Activated CD4-positive, alpha-beta T cell treated with anti-CD3 and anti-CD28 coated beads, Interleukin-2, amount 10 ng/mL, durations not matched to agents 7 days and 5 days (primary cell): ENCODE measurements at places on chromosomes 7 and 10. TPM values are rescaled to one million over a fixed set of nuclear protein-coding genes. Genes with fewer than 3 reads are reported as not detected.

GRCh38 chr10:29420744-29421143 is 131.9 kb downstream of the LYZL1 start:
- no peak overlapping the region for H3K27ac ChIP-seq
- H3K4me1 ChIP-seq: no peaks in the 10 kb centered on the region
- no peak for DNase-seq
- no peaks in the 10 kb centered on the region for H3K27me3 ChIP-seq
- H3K4me3 ChIP-seq: no peak overlapping the region

Gene TMEM184A
- not detected for total RNA-seq

- no peak for DNase-seq
- H3K4me3 ChIP-seq: no peak overlapping the region
- H3K36me3 ChIP-seq: no peaks in the 10 kb centered on the region
- H3K27ac ChIP-seq: no peak overlapping the region
- no peaks in the 10 kb centered on the region for H3K27me3 ChIP-seq
These were observed 99.7 kb upstream of the CCDC6 start for GRCh38 chr10:60006062-60006461.

DNA sequence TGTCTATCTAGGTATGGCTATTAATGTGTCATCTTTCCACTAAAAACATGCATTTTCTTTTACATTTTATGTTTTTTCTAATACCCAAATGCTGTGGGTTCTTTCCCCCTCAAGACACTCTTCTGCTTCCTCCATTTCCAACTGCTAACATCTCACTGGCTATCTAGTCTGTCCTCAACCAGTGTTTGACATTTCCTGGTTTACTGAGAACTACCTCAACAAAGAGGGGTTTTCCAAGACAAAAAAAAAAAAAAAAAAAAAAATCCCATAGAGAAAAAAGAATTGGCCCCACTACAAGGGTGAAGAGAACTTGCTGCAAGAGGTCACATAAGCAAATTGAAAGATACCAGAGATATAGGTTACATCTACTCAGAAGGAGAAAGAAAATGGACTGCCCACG is 359.7 kb downstream of the CRPPA start:
- no peak for DNase-seq
- H3K4me1 ChIP-seq: no peaks in the 10 kb centered on the region
- H3K27ac ChIP-seq: no peak overlapping the region
- no peak overlapping the region for H3K4me3 ChIP-seq
- no peaks in the 10 kb centered on the region for H3K27me3 ChIP-seq
- H3K36me3 ChIP-seq: no peaks in the 10 kb centered on the region

- peaks cover 28% of the 10 kb centered on the region for H3K27me3 ChIP-seq
- H3K4me3 ChIP-seq: peak overlapping the region; percentile 78
- DNase-seq: peak; percentile 46
These were observed 121.6 kb upstream of the ZNF92 start for GRCh38 chr7:65251851-65252620.

- H3K27ac ChIP-seq: peak overlapping the region; percentile 86
- peaks cover 4% of the 10 kb centered on the region for H3K36me3 ChIP-seq
- H3K27me3 ChIP-seq: peaks cover 60% of the 10 kb centered on the region
- peak; percentile 25 for DNase-seq
These were observed 677 bp downstream of the SKAP2 start for GRCh38 chr7:26863518-26864308.

DNA sequence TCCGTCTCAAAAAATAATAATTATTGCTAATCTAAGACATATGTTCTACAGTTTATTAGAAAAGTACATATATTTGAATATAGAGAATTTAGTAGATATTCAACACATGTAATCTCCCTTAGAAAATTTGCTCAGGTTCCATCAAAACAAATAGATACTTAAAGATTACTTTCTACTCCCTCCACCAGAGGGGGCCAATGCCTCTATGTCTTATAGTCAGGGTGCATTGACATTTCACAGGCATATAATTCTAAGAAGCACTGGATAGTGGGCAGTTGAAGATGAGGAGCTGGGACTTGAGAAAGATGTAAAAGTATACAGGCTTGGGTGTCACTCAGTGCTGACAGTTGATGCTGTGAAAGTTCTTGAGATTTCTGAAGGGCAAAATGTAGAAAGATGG is 301.6 kb upstream of the HPS1 start:
- DNase-seq: peak; percentile 24
- H3K27me3 ChIP-seq: no peaks in the 10 kb centered on the region
- H3K27ac ChIP-seq: no peak overlapping the region
- no peaks in the 10 kb centered on the region for H3K36me3 ChIP-seq
- H3K4me3 ChIP-seq: no peak overlapping the region

Gene ACTL6B
- not detected for total RNA-seq

GRCh38 chr7:46352004-46352954 is 431.2 kb upstream of the IGFBP3 start:
- no peak overlapping the region for H3K4me3 ChIP-seq
- no peaks in the 10 kb centered on the region for H3K27me3 ChIP-seq
- peak; percentile 6 for DNase-seq
- H3K27ac ChIP-seq: no peak overlapping the region
- no peaks in the 10 kb centered on the region for H3K36me3 ChIP-seq
- no peaks in the 10 kb centered on the region for H3K4me1 ChIP-seq

GRCh38 chr10:24238519-24239247 is 29.7 kb downstream of the KIAA1217 start:
- no peaks in the 10 kb centered on the region for H3K4me1 ChIP-seq
- no peak overlapping the region for H3K4me3 ChIP-seq
- peaks cover 17% of the 10 kb centered on the region for H3K27me3 ChIP-seq
- no peaks in the 10 kb centered on the region for H3K36me3 ChIP-seq

DNA sequence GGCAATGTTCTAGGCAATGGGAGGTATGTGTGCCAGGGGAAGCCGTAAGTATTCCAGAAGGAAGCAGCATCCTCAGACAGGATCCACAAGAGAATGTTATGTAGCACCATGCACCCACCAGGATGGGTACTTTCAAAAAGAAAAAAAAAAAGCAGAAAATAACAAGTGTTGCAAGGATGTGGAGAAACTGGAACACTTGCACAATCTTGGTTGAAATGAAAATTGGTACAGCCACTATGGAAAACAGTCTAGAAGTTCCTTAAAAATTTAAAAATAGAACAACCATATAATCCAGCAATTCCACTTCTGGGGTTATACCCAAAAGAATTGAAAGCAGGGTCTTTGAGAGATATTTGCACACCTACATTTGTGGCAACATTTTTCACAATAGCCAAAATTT is 20.2 kb downstream of the C10orf71 start:
- no peaks in the 10 kb centered on the region for H3K36me3 ChIP-seq
- peaks cover 3% of the 10 kb centered on the region for H3K4me1 ChIP-seq
- no peak overlapping the region for H3K27ac ChIP-seq

GRCh38 chr10:12042409-12042796 is 206 bp downstream of the UPF2 start:
- peaks cover 12% of the 10 kb centered on the region for H3K36me3 ChIP-seq
- H3K27me3 ChIP-seq: no peaks in the 10 kb centered on the region
- peak; percentile 56 for DNase-seq
- peak overlapping the region; percentile 91 for H3K4me3 ChIP-seq

DNA sequence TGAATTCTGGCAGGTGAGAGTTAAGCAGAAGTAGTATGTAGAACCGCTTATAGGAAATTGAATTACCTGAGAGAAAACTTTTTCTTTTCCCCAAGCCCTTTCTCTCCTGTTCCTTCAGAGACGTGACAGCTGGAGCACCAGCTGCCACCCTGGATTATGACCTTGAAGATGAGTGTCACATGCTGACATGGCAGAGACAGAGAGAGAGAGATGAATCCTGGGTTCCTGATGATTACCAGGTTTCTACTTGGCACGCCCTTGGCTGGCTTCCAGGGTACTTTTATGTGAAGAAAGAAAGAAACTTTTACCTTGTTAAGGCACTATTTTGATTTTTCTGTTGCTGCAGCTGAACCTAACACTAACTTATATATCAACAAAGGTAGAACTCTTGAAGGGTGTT is 99.9 kb downstream of the GPR26 start:
- H3K27me3 ChIP-seq: peaks cover 5% of the 10 kb centered on the region
- H3K4me3 ChIP-seq: no peak overlapping the region
- H3K36me3 ChIP-seq: no peaks in the 10 kb centered on the region
- no peak overlapping the region for H3K27ac ChIP-seq
- no peak for DNase-seq
- no peaks in the 10 kb centered on the region for H3K4me1 ChIP-seq

Gene EPDR1
- 0.87 TPM for total RNA-seq

Gene AKR1C1
- total RNA-seq: 0.89 TPM
